NCI-H226 (cell line): ENCODE measurements at places on chromosomes 1 and 21.

GRCh38 chr1:94111879-94112278 lies 9.1 kb downstream of the ABCA4 start:
- DNase-seq: no peak

GRCh38 chr1:217272385-217272784 lies 358.5 kb downstream of the GPATCH2 start:
- DNase-seq: peak; percentile 12

- peak; percentile 15 for DNase-seq
Measured at GRCh38 chr1:243827206-243827605, 22.8 kb downstream of the AKT3 start.

DNA sequence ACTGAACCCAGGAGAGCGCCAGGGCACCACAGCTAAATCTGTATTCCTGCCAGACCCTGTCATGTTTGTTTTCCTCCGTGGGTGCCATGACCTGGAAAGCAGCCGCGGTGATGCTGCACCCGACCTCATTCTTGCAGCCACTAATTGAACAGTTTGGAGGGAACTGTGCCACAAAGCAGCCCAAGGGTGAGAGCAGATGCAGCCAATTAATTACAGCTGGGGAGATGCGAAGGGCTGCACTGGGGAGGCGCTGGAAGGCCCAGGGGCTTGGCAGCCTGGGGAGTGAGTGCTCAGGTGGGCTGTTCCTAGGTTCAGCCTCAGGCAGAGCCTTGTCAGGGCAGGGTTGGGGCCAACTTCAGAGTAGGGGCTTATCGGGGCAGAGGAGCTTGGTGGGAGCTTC lies 158.4 kb upstream of the CD34 start:
- DNase-seq: no peak

GRCh38 chr1:103460511-103460910 lies 65.0 kb upstream of the RNPC3 start:
- DNase-seq: no peak

DNA sequence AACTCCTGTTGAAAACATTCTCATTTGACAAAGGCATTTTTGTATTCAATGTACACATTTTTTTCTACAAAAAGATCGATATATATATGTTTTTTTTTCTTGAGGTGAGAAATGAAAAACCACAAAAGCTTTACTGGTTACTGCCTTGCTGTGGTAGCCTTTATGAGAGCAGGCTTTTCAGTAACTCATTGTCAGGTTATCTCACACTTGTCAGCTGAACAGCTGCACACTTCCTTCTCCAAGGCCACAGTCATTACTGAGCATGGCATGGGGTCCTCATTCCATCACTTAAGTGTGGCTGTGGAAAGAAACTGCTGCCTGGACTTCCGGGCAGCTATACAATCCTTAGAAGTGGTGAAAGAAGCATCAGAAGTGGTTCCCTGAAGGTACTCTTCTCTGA lies 169.3 kb upstream of the ZP4 start:
- DNase-seq: no peak

GRCh38 chr1:224114787-224115175 lies 870 bp downstream of the FBXO28 start:
- no peak for DNase-seq

- no peak for DNase-seq
Measured at GRCh38 chr1:66367369-66367768, 166.6 kb upstream of the SGIP1 start.

DNA sequence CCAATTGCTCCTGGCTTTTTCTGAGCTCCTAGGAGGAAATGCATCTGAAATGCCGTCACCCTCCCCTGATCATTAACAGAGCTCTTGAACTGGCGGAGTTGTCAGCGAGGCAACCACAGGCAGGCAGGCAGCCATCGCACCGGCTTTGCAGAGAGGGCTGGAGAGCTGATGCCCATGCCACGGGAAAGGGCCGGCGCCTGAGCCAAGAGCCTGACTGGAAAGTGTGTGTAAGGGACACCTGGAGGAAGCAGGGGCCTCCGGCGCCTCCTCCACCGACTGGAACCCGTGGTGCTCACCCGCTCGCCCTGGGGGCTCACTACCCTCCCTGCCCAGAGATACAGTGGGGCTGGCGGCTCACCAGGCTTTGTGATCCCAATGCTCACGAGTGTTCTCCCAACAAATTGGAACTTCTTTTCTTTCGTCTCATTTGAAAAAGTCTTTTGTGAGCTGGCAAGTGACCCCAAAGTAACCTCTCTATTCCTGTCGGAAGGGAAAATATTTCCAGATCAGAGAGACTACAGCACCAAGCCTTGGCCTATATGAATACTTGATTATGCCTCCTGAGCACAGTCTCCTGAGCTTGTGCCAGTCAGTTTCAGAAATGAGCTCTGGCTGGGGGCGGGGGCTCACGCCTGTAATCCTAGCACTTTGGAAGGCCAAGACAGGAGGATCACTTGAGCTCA lies 97.7 kb upstream of the SLC25A33 start:
- no peak for DNase-seq

- no peak for DNase-seq
Measured at GRCh38 chr1:11886986-11887665, 28.4 kb upstream of the NPPB start.

DNA sequence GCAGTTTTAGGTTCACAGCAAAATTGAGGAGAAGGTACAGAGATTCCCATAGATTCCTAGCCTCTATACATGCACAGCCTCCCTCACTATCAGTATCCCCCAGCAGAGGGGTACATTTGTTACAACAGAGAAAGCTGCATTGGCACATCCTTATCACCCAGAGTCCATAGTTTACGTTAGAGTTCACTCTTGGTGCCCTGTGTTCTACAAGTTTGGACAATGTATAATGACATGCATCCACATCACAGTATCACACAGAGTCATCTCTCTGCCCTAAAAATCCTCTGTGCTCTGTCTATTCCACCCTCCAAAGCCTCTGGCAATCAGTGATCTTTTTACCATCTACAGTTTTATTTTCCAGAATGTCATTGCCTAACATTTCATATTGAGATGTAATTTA lies 22.3 kb upstream of the RGS16 start:
- DNase-seq: no peak

DNA sequence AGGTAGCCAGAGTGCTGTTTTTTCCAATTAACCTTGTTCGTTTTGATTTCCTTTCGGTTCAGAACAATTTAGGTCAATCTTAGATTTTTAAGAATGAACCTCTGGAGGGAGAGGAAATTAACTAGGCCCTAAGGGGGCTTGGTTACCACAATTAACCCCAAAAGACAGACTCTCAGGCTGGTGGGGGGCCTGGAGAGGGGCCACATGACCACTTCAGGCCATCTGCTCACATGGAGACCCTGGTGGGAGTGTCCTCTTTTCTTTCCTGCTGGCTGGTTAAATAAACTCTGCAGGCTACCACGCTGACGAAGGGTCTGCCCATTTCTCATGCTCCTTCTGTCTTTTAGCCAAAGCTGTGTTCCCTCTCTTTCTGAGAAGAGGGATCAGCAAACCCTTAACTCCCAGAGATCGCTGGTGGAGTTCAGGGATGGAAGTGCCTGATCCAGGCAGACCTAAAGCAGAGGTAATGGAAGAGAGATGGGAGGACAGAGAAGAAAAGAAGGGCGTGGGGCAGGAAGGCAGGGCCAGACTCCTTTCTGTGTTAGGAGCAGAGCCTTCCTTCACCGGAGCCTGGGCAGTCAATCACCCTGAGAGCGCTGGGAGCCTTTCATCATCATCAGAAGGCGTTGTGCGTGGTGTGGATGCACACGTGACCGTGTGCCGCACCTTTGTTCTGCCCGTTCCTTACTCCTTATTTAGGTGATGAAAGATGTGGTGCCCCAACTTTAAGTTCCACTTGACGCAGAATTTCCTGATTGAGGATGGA lies 58.5 kb downstream of the KIF26B start:
- DNase-seq: no peak

DNA sequence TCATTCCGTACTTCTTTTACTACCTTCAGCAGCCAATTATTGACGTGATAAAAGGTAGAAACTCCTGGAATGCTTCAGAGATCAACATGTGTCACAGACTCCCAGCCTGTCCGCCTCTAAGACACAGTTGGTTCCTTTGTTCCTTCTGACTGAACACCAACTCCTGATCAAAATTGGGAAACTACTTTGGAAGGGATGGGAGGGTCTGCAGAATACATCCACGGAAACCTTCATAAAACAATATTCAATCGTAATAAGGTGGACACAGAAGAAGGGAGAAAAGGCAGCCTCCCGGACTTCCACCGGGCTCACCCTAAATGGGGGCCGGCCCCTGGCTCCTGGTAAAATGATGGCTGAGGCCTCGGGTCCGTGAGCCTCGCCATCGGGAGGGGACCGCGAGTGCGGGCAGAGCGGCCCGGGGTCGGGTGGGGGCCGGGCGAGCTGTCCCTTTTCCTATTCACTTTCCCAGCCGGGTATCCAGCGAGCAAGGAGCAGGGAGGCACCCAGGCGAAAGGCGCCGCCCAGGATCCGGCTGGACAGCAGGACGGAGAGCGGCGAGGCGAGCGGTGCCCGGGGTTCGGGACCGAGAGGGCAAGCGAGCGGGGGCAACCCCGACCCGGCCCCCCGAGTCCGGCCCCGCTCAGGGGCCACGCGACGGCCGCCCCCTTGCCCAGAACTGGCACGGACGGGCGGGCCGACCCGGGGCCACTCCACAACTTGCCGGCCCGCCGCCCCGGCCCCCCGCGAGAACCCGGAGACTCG lies 805 bp downstream of the NRIP1 start:
- no peak for DNase-seq

- no peak for DNase-seq
Measured at GRCh38 chr21:32648165-32648564, 36.0 kb upstream of the CFAP298 start.

DNA sequence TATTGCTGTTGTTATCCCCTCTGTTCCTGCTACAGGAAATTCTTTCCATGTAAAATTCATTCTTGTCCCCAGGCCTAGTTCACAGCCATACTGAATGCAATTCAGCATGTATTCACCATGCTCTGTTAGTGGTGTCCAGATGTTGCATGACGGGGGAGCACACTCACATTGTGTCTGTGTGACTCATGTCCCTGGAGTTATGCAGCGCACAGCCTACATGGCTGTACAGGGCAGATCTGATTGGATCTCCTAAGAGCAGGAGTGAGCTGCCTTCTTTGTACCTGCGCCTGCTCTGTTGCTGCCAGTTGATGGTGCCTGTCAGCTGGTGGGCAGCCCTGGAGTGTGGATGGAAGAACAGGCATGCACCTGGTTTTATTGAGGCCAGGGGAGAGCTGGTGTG lies 17.6 kb downstream of the HTR6 start:
- peak; percentile 44 for DNase-seq

- DNase-seq: no peak
Measured at GRCh38 chr1:180153032-180153431, 1.6 kb upstream of the QSOX1 start.

GRCh38 chr1:44110916-44111315 lies 7.7 kb upstream of the KLF17 start:
- DNase-seq: no peak

- peak; percentile 39 for DNase-seq
Measured at GRCh38 chr1:19799230-19800075, at the start of gene TMCO4. Gene TMCO4, minus strand, starts transcription at chr1:19799916. Its CDS starts 19,158 bp downstream, at chr1:19780758.
